G401 (cell line): ENCODE measurements at places on chromosomes 3 and 15.
A peak's percentile ranks its signal among the peaks of the same experiment; 100 is the strongest.

DNA sequence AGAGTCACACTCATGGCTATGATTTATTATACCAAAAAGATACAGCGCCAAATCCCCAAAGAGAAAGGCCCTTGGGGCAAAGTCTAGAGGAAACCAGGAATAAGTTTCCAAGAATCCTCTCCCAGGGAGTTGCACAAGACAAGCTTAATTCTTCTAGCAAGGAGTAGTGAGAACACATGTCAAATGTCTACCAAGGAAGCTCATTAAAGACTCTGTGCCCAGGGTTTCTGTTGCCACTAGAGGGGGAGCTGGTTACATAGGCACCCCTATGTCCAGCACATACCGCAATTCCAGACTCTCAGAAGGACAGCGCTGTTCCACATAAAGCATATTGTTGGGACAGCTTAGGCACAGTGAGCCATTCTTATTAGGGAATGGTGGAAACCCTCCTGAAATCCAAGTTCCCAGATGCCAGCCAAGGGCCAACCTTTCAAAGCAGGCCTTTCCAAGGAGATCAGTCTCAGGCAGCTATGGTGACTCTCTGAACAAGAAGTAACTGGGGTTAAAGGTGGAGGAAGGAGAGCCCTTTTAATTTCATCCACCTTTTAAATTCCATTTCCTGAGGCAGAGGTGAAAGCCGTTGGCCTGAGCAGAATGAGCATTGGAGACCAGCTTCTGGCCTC, 194.2 kb downstream of the UACA start:
- peak; percentile 57 for DNase-seq

DNA sequence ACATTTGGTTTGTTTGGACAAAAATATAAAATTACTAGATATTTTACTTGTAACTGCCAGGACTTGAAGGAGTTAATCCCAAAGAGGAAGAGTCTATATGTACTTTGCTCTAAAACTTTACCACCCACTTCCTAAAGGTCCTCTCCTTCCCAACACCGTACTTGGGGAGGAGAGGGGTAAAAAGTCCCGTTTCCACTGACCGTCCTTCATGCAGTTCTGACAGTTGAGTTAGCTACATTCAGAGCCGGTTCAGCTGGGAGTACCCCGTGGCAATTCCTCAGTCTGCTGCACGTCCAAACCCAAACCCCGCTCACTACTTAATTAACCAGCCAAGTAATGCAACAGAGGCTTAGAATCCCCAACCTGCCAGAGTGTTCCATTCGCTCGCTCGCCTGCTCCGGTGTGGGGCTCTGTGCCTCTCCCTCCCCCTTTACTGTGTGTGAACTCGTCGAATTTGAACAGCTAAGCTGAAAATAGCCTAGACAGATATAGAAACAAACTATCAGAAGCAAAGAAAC, 519.7 kb downstream of the FOXP1 start:
- no peak for DNase-seq

- DNase-seq, result no peak
Measured at GRCh38 chr15:71811752-71812735, 1.7 kb downstream of the NR2E3 start.

DNA sequence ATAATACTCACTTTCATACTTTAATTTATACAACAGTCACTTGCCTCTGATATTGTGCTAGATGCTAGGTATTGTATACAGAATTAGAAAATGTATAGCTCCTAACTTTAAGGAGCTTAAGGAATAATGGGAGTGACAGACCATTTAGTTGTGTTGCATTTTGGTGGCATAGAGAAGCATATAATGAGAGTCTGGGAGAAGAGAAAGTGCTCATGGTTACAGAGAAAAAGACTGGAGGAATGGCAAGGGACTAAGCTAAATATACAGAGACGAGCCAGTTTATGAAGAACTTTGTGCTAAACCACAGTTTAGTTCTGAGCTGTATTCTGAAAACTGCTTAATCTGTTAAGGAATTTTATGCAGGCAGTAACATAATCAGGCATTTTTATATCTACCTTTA, 6.4 kb downstream of the RNF13 start:
- DNase-seq, result no peak

DNA sequence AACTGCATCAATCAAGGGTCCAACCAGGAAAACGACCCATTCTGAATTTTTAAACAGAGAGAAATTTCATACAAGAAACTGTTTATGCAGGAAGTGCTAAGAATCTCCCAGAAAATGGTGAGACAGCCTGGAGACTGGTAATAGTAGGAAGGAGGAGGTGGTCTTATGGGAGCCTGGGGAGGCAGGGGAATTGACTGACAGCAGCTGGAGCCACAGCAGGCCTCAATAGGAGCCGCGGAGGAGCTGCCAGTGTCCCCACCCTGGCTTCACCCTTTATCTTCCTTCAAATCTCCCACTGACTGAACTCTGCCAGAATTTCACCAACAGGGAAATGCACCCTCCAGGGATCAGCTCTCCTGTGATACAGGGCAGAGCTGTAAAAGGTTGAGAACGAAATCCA, 7.5 kb upstream of the C3orf80 start:
- DNase-seq, result no peak

GRCh38 chr3:151203051-151203420, at the start of gene GPR171:
Gene GPR171, minus strand, starts transcription at chr3:151203216. Its CDS starts 3,830 bp downstream, at chr3:151199386.
- DNase-seq, result no peak

DNA sequence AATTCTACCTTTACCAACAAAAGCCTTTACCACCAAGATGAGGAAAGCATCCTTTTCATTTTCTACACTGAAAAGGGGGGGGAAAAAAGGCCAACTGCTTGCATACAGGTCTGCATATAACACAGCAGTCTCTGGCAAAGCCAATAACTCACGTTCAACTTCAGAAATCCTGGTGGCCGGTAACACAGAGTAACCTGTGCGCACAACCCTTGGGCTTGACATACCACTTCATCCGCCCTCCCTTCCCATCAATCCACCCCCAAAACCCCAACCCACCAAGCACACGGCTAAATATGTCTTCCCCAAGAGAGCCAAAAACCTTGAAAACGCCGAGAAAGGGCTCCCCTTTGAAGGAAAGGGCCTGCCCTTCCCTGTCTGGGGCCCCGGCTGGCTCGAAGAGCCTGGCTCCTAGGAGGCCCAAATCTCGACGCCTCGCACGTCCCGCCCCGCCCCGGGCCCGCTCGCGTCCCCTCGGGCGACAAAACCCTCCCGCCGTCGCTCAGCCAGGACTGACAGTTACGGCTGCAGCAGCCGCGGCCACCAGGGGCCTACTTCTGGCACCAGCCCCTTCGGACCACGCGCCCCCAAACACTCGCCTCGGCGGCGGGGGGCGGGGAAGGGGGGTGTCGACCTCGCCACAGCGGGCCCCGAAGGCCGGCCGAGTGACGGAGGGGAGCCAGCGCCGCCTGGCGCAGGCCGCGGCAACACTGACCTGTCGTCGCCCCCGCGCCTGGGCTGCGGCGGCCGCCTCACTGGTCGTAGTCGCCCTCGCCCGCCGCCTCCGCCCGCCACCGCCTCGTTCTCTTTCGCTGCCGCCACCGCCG, 835 bp downstream of the UBE3A start:
- DNase-seq, result peak; percentile 41

DNA sequence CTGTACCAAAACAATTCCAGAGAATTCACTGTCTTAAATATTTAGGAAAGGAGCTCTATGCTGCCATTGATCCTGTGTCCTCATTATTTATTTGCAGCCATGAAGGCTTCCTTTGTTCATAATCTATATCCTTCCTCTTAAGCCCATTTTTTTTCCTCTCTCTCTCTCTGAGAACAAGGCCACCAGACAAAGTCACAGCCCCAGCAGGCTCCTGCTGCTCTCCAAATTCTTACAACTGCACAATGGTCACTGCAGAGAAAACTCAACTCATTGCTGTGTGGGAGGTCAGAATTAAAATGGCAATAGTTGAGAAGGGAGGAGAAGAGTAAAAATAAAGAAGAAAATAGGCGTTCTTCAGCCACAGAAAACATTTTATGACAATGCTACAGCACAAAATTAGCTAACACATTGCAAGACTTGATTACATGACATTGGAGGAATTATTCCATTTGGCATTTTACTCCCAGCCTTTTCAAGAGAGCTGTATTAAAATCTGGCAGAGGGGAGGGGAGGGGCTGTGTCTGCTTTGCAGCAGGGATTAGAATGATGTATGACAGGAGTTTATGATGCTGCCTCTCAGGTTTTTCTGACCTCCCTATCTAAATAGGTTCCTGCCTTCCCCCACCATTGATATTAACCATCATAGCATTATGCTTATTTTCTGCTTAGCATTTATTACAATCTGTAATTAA, 399.7 kb upstream of the THBS1 start:
- no peak for DNase-seq

- peak; percentile 30 for DNase-seq
Measured at GRCh38 chr3:59607656-59608055, 557.8 kb upstream of the CFAP20DC start.

GRCh38 chr3:71978150-71978721, 193.3 kb upstream of the PROK2 start:
- no peak for DNase-seq

GRCh38 chr3:77146004-77146403, 106.1 kb downstream of the ROBO2 start:
- peak; percentile 18 for DNase-seq

GRCh38 chr3:34983631-34984030, 655.7 kb upstream of the ARPP21 start:
- no peak for DNase-seq

GRCh38 chr3:120404876-120405275, 45.9 kb downstream of the FSTL1 start:
- no peak for DNase-seq

- DNase-seq, result no peak
Measured at GRCh38 chr3:5140230-5140621, 18.1 kb downstream of the ARL8B start.

- DNase-seq, result no peak
Measured at GRCh38 chr3:4904811-4905695, 74.2 kb upstream of the BHLHE40 start.
